Stimulated activated CD8-positive, alpha-beta memory T cell treated with anti-CD3 and anti-CD28 coated beads, Interleukin-4, amount 100 ng/mL, for 4 hours (primary cell): ENCODE measurements at places on chromosomes 12 and 14.

DNA sequence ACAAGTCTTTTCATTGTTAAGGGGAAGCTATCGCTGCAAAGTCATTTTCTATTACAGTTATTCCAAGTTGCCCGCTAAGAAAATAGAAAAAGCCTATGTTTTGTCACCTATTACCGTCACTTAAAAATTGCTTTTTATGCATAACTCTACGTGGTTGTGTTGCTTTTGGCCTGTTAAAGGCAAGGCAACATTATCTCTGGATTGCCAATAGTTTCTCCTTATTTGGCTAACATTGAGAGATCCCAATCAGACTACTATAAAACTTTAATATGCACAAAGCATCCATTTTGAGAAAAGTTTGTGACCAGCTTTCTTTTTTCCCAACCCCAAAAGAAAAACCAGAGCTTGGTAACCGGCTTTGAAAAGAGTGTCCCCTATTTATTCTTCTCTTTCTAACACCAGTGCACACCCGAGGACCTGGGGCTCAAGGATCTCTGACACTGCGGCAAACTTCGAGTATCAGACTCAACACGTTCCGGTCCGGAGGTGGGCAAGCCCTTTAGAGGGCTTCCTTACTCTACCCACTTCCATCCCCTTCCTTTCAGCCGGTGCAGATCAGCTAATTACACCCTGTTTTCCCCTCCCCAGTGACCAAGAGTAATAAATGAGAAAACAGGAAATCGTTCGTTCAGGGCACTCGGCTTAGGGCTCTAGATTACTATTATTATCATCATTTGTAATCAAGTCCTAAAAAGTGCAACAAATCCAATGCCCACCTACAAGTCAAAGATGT is 1.2 kb downstream of the PPP1R12A start:
- no peak for DNase-seq

GRCh38 chr12:47318963-47319362 is 239.2 kb upstream of the AMIGO2 start:
- no peak for DNase-seq

DNA sequence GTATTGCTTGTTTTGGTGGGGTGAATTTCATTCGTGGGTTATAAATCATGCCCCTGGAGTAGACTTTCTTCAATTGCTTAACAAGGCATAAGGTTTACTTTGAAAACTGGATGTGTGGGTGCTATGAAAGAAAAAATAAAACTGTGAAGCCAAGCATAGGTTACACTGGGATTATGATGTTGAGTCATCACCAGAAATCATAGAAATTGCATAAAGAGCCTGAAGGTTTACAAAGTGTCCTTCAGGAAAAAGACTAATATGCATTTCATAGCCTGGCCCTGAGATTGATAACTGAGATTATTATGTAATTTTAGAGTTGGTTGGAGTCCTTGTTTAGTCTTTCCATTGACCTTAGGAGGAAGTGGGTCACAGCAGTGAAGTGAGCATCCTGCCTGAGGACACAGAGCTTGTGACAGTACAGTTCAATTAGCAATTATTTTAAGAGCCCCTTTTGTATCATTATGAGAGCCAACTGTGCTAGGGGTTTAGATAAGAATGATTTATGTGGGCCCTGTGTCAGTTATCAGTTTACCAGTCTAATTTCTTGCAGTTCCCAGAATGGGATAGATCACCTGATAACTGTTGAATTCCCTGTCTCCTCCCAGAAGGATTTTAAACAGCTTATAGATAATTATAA is 13.6 kb downstream of the LRRK2 start:
- DNase-seq: no peak

DNA sequence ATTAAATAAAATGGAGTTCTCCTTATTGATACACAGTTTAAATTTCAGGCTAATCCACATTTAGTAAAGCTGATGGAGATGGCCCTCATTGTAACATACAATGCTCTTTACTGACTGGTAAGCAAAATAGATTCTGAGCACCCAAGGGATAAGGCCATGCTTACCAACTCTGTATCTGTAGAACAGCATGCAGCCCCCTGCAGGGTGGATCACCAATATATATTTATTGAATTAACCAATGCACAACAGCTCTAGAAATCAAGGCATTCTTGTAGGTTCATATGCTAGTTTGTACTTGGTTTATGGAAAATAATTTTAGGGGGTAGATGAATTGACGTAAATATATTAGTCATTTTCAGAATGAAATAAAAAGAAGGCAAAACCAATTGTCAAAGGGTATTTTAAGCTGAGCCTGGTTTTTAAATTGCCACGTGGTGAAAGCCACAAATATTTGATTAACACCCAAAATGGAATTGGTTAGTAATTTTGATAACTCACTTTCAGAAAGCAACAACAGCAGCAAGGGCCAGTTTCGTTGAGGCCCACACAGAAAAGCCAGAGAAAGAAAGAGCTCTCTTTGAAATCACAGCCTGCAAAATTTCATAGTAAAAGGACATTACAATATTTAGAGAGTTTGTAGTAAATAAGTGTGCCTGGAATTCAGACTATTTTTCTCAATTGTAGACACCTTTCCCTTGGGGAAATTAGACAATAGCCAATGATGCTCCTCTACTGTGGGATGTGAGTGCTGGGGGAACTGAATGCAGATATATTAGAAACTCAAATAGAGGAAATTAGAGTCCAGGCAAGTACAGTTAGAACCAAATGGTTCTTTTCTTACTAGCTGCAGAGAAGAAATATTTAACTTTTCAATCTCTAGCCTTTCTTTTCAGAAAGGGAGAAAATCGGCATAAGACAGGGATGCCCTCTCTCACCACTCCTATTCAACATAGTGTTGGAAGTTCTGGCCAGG is 216.2 kb upstream of the ABCD2 start:
- DNase-seq: no peak

DNA sequence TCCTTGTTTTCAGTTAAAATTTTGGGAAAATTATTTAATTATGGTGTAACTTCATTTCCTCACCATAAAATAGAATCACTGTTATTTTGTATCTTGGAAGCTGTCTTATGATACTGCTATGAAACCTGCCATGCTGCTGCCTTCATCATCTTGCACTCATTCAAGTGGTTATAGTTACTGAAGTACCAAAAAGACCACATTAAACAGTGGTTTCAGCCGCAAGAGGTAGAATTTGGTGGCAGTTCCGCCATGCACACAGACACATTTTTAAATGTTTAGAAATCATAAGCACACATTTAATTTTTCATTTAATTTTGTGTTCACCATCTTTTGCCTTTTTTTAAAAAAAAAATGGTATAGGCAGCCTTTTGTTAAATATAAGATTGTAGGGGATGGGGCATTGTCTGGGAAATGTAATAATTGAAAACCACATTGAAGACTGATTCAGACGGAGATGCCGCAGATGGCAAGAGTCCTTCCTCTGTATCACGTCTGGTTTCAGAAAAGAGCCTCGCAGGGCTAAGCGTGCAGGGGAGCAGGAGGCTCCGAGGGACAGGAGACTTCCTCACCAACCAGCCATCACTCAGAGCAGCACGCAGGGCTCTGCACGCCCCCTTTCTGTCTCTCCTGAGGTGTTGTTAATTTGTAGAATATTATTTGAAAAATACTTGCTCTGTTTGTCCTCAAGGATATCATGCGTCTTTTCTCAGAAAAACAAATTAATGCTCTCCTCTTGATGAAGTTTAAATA is 115.2 kb upstream of the PELI2 start:
- DNase-seq: no peak

- DNase-seq: no peak
Observed at GRCh38 chr12:124394462-124395128, 99.7 kb downstream of the RFLNA start.

DNA sequence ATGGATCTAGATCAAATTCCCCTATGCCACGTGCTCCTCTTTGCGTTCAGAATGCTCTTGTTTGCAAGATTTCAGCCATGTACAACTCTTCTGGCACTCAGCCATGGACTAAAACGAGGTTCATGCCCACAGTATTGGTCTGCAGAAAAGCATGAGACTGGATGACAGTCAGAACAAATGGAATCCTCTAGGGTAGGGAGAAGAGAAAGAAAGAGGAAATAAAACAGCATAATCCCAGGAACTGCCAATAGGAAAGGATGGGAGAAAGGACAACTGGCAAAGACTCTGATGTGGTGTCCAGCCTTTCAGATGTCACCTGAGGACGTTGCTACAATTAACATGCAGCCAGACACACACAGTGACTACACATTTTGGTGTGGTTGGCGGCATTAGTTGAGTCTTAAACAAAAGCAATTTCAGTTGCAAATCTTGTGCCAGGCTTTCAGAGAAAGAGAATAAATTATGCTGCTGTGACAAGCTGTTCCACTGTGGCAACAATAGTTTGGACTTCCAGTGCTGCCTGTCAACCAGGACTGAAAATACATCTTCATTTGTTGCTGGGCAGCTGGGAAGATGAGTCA is 338.0 kb downstream of the RGS6 start:
- DNase-seq: no peak

DNA sequence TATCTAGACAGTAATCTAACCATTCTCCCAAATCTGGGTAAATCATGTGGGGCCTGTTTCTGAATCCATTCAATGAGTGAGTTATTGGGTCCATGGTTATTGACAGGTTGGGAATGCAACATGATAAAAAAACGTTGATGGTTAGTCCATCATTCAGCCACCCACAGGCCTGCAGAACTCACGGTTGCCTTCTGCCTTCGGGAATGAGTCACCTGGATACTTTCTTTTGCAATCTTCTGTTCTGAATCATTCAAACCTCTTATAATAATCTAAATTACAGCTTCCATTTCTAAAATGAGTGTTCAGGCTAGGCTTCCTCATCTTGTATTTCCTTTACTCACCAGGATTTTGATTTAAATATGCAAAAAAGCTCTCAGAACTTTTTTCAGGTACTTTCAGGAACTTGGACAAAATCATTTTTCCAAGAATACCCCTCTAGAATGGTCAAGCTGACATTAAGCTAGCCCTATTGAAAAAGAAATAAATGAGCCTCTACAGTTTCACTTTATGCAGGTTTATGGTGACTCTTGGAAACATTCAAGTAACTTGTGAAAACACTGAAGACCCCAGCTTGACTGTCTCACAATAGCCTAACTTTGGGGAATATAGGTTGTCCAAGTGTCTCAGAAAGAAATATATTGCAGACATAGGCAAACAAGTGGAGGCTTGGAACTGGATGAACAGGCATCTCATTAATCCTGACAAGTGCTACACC is 94.4 kb downstream of the KCNK10 start:
- DNase-seq: no peak

GRCh38 chr14:100910888-100911664 is 7.6 kb upstream of the RTL1 start:
- no peak for DNase-seq
